ENCODE measurements at places on chromosomes 2 and 18. TPM values are rescaled to one million over a fixed set of nuclear protein-coding genes. Genes with fewer than 3 reads are reported as not detected.

Gene SP3
- 65.6 TPM for total RNA-seq

GRCh38 chr2:170873035-170873692 is 55.9 kb upstream of the GORASP2 start:
- DNase-seq: peak; percentile 74

GRCh38 chr2:189561371-189562038 is 19.1 kb downstream of the SLC40A1 start:
- DNase-seq: no peak

DNA sequence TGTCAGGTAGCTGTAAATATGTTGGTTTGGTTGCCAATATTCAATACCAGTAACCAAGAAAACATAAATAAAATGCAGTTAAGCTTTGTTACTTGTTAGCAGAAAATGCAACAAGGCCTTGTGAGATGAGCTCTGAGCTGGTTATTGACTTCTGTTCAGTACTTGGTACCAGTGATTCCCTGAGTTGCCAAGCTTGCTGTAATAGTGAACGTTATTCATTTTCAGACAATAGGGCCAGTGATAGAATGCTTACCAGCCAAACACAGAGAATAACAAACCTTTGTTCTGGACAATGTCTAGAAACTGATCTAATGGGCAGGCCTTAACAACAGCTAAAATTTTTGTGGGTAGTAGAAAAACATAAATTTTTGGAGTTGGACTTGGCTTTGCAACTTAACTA is 29.5 kb downstream of the RASGRP3 start:
- DNase-seq: no peak

- peak; percentile 39 for DNase-seq
These were observed at the start of gene EDAR for GRCh38 chr2:108988796-108989713. Gene EDAR (minus strand): TSS chr2:108989220. CDS start chr2:108931014, 58,206 bp downstream.
